ENCODE measurements at places on chromosomes 2 and 18. TPM values are rescaled to one million over a fixed set of nuclear protein-coding genes. Genes with fewer than 3 reads are reported as not detected.

GRCh38 chr2:30208453-30208852 lies 22.9 kb upstream of the LBH start:
- DNase-seq, result no peak

DNA sequence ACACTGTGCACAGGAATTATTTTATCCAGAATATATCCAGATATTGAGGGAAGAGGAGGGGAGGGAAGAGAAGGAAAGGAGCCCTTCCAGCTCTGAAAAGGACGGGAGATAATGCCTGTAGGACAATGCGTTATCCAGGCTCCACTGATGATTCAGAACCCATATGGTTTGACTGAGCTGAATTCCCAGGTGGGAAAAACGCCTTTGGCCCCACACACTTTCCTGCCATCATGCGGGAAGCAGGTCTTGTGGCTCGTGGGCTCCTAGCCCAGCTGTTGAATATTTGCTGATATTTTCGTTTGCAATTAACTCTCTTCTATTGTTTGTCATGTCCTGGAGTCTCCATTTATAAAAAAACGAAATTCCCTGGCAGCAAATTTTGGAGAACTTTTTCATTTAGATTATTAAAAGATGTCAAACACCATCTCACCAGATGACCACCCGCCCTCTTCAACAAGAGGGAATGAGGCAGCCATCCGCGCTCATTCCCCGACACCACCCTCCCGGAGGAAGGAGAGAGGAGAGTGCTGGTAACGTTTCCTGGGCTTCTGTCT lies 8.9 kb downstream of the COL6A3 start:
- DNase-seq, result no peak

SLC39A6 gene
- 15.6 TPM for total RNA-seq

DNA sequence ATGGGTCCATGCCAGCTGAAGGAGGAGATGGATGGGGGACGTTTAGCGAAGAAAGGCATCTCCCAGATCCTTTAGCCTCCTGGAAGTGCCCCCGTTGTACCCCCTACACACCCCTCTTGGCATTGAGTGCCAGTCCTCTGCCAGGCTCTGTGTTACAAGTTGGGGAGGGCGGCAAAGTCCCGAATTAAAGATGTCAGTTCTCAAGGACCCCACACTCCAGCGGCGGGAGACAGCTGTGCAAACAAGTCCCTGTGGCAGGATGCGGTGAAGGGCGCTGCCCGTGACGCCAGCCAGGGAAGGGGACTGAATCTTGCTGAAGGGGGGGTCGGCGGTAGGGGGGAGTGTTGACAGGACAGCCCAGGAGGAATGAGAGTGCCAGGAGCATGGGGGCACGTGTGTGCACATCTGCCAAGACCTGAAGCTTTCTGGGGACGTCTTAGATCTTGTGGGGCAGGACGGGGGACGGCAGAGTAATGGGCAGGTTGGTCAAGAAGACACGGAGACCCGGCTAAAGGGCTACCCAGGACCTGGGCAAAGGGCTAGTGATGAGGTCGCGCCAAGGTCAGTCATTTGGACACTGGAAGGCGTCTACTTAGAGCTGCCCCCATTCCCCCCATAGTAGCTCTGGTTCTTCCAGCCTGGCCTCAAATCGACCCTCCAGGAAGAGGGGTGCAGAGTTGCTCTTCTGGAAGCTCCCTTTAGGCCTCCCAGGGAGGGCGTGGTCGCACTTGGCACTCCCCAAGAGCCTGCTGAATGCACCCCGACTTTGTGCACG lies 2.8 kb upstream of the CTDSP1 start:
- peak; percentile 93 for DNase-seq

GRCh38 chr2:23499439-23499838 lies 114.5 kb downstream of the KLHL29 start:
- no peak for DNase-seq

DNA sequence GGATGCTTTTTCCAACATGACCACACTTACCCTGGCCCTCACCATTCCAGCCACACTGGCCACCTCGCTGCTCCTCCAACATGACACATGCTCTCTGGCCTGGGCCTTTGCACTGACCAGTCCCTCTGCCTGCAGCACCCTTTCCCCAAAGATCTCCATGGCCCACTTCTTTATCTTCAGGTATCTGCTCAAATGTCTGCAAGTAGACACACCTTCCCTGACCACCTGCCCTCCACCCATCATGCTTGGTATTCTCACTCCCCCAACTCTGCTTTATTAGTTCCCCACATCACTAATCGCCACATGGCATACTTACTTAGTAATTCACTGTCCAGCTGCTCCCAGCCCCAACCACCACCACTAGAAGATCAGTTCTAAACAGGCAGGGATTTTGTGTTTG lies 214.2 kb downstream of the BCL11A start:
- no peak for DNase-seq

MROH2A gene
- not detected for total RNA-seq

DNA sequence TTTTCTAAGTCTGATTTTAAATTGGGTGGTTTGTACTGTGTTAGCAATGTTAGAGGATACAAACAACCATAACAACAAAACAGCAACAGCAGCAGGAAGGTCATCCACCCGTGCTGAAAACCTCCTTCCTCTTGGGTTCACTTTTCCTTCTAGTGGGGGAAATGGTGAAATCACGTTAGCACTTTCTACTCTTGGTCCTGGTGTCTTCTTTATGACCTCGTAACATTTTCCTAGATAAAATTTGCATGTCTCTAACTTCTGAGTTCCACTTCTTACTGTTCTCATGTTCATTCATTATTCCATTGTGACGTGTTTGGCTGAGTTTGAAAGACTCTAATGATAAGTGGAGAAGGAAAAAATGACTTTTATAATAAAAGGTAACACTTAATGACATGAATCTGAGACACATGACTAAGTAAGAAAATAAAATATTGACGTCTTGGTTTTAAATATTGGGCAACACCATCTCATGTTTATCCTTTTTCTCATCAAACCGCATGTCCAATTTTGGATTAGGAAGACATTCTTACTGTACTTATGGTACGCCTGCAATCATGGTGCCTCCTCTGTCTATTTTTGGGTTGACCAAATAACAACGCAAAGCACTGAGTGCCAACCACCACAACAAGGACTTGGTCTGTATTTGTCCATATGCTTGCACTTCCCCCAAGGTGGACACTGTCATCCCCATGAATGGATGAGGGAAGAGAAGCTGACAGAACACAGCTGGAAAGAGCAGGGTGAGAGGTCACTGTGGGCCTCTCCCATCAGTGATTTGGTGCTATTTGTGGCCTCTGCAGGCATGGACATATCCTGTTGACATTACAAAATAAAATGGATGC lies 25.7 kb upstream of the IL1R1 start:
- no peak for DNase-seq

DNA sequence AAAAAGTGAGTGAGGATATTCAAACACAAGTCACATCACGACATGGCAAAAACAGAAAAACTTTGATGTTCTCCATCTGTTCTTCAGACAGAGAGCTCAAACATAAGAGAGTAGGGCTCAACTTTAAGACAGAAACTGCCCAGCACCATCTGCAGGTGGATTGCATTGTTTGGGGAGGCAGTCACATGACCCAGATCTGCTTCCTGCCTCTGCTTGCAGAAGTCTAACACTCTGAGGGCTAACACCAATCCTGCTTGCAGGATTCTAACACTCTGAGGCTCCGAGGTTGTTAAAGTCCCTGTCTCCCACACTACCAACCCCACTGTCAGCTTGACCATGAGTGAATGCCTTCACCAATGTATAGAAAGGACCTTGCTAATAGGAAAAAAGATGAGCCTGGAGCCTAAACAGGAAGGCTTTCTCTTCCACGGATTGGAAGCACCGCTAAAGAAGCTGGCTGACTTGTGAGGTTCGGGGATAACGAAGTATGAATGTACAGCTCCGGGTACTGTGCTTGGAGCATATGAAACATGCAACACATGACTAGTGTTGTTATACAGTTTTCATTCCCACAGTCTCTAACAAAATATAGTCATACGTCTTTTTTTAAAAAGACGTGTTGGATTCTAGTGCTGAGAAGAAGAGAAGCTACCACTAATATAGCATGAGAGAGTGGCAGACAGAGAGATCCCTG lies 176.6 kb upstream of the CREB1 start:
- DNase-seq, result no peak

- no peak for DNase-seq
Measured at GRCh38 chr2:156787517-156787916, 351.3 kb downstream of the GPD2 start.

- no peak for DNase-seq
Measured at GRCh38 chr2:170377500-170378207, 199.7 kb downstream of the MYO3B start.

- DNase-seq, result no peak
Measured at GRCh38 chr2:174623690-174624089, 26.1 kb upstream of the WIPF1 start.

- DNase-seq, result no peak
Measured at GRCh38 chr2:200254773-200255172, 51.7 kb upstream of the SPATS2L start.

LRATD1 gene
- total RNA-seq, result 0.67 TPM

C1GALT1C1L gene
- total RNA-seq, result 0.48 TPM

ACADL gene
- total RNA-seq, result 6.2 TPM

SFT2D3 gene
- total RNA-seq, result 3.1 TPM

- DNase-seq, result no peak
Measured at GRCh38 chr18:6866552-6867085, 137.1 kb downstream of the ARHGAP28 start.

OTOS gene
- not detected for total RNA-seq

- DNase-seq, result no peak
Measured at GRCh38 chr2:66405473-66405872, 29.5 kb upstream of the MEIS1 start.

- no peak for DNase-seq
Measured at GRCh38 chr2:182543741-182544525, 117.1 kb upstream of the PDE1A start.

DNA sequence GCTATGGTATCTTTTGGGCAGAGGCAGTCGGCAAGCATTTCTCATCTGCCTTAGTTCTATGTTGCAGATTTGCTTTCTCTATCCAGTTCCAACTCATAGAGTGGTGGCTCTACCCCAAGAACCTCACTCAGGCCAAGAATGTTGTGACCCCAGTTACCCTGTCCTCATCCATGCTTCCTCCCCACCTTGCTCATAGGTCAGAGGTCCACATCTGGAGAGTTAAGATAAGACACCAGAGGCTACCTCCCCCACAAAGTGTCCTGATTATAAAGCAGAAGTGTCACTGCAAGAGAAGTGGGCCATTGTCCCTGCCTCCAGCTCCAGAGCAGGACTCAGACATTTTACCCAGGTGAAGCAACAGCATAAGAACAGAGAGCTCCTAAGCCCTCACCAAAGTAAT lies 276.8 kb upstream of the CHST9 start:
- DNase-seq, result no peak

DNA sequence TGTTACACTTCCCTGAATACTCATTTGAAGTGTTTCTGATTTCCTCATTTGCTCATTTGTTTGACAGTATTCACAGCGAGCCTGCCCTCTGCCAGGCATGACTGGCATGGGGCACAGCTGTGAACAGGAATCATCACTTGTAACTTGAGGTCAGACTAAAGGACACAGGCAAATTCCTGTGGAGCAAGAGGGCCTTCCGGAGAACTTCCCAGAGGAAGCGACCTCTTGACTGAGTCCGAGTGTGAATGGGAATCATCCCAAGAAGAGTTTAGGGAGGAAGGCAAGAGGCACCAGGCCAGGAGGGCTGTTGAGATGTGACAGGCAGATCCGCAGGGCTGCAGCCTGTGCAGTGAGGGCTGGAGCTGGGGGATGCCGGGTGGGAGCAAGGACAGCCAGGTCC lies 45.4 kb downstream of the LIMS1 start:
- peak; percentile 75 for DNase-seq

PDCD1 gene
- 2.0 TPM for total RNA-seq

GREB1L gene
- 16.2 TPM for total RNA-seq

DNA sequence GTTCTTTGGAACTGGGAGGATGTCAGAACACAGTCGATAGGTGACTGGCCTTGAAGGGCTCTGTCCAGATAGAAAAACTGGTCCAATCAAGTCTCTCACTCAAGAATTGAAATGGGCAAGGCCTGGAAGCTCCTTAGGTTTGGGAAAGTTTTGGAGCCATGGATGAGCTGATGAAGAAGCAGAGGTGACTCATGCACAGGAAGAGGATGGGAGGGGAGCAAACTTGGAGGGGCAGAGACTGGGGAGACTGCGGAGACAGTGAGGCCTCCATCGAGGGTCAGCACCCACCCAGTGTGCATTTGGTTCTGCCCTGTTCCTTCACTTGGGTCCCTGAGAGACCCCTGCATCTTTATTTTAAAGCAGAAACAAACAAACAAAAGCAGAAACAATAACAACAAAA lies 41.1 kb downstream of the SOWAHC start:
- no peak for DNase-seq

INHA gene
- total RNA-seq, result 0.59 TPM

WNT10A gene
- not detected for total RNA-seq

DNA sequence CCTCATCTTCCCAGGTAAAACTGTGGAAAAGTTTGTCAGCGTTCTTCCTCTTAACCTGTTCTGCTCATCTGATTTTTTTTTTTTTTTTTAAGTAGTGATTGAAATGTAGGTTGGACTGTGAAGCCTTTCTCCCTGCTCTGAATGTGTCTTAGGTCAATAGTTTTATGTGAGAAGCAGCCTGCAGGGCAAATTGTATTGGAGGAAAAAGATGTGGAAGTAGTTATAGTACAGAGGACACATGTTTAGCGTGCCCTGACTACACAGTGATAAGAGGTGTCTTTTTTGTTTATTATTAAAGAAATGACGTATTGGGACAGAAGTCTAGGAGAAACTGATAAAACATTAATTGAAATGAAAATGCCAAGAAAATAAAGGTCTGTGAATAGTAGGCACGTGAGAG lies 1.5 kb downstream of the MTA3 start:
- DNase-seq, result no peak

DNA sequence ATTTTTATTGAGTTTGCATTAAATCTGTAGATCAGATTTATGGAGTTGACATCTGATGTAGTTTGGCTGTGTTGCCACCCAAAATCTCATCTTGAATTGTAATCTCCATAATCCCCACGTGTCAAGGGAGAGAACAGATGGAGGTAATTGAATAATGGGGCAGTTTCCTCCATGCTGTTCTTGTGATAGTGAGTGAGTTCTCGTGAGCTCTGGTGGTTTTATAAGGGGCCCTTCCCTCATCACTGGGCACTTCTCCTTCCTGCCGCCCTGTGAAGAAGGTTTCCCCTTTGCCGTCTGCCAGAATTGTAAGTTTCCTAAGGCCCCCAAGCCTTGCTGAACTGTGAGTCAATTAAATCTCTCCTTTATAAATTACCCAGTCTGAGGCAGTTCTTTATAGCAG lies 32.2 kb downstream of the ZC3H15 start:
- no peak for DNase-seq

GRCh38 chr2:15761056-15761455 lies 169.4 kb downstream of the DDX1 start:
- no peak for DNase-seq

SOCS6 gene
- 22.8 TPM for total RNA-seq

GKN1 gene
- not detected for total RNA-seq
